Kidney epithelial cell (primary cell): ENCODE measurements at places on chromosomes 2 and 18. TPM values are rescaled to one million over a fixed set of nuclear protein-coding genes. Genes with fewer than 3 reads are reported as not detected.

Gene POTEC
- not detected in 2 replicates for total RNA-seq

Gene GTF2A1L
- total RNA-seq, result 0.67 TPM in 1 of 2 replicates, not detected in the other

Gene SCYGR7
- total RNA-seq, result not detected in 2 replicates

Gene IL36RN
- 0.04 and 0.34 TPM in 2 replicates for total RNA-seq

Gene TLX2
- 0.27 TPM in 1 of 2 replicates, not detected in the other for total RNA-seq

Gene ICOS
- total RNA-seq, result not detected in 2 replicates

Gene PLGLB2
- 0.17 and 1.2 TPM in 2 replicates for total RNA-seq

Gene KIAA2012
- total RNA-seq, result not detected in 2 replicates

Gene KLHL30
- total RNA-seq, result 1.2 and 2.4 TPM in 2 replicates

Gene REEP1
- 0.48 and 1.3 TPM in 2 replicates for total RNA-seq

Gene STAT4
- 0.46 and 1.1 TPM in 2 replicates for total RNA-seq

Gene VSNL1
- 0.13 TPM in 1 of 2 replicates, not detected in the other for total RNA-seq

Gene RIT2
- not detected in 2 replicates for total RNA-seq

- DNase-seq, result no peak
Measured at GRCh38 chr2:215404348-215405012, 31.4 kb downstream of the FN1 start.

GRCh38 chr18:29146068-29146467 lies 969.1 kb upstream of the CDH2 start:
- DNase-seq, result no peak

- DNase-seq, result no peak
Measured at GRCh38 chr2:135890835-135891234, 14.6 kb upstream of the MCM6 start.

DNA sequence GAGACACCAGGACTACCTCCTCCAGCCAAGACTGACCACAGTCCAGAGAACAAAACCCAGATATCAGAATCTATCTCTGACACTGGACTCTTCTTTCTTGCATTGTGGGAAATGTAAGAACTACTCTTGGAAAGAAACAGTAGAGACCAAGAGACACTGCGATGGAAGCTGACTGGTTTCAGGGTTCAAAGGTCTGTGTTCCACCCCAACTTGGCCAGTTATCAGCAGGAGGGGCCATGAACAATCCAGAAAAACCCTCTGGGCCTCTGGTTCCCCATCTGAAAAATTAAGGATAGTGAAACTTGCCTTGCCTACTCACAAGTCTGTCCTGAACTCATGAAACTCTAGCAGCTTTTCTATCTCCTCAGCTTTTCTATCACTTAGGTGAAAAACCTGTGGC lies 166.5 kb downstream of the SUCLG1 start:
- DNase-seq, result no peak

DNA sequence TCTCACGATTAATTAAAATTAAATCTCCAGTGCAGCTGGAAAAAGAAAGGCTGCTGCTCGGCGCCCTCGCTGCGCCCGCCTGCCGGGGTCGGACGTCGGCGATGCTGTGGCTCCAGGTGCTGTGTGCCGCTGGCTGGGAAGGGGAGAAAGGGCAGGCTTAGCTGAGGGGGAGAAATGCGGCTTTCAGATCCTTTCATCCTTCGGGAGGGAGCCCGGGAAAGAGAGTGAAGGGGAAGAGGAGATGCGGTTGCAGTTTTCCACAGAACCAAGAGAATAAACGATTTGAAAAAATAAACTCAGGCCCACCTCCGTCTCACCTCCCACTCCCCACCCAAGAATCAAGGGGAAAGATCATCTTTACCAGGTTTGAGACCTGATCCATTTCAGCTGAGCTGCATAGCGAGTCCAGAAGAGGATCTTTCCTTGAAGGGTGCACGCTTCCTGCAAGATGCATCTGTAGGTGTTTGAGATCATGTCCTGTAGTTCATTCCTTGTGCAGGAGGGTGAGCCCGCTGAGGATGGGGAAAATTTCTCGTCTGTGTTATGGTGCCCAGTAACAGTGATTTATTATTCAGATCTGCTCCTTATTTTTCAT lies 495 bp downstream of the TMEM169 start:
- DNase-seq, result no peak

DNA sequence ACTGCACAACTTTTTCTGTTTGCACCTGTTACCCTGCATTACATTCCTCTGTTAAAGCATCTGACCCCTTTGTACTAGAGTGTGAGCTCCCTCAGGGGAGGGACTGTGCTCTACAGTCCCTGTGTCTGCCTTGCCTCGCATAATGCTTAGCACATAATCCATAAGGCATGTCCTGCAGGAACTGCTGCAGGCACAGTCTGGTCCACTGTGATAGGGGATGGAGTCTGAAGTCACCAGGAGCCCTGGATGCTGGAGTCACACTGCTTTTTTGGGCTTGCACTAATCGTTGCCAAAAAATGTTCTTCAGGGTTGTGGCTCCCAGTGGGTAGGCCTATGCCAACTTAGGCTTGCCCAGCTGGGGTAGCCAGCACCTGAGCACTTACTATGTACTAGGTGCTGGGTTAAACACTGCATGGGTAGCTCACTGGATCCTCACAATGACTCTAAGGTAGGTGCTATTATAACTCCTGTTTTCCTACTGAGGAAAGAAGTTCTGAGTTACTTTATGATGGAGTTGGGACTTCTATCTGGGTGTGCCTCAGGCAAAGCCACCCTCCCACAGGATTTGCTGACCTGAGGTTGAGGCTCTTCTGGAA lies 33.3 kb downstream of the COPS7B start:
- no peak for DNase-seq

DNA sequence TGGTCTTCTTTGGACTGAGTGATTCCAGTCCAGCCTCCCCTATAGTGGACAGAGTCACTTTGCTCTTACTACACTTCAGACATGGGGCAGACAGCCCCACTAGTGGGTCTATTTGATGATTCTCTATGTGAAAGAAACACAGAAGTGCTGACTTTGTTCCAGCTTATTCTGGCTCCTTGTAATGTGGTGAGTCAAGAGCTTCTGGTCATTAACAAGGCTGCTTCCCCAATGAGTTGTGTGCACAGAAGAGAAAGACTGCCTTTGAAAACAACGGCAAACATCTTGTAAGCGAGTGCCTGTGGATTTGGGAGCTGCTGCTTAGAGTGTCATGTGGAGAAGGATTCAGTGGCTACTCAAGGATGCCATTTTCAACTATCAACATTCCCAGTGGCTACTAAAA lies 39.1 kb downstream of the RMC1 start:
- DNase-seq, result no peak

GRCh38 chr2:38866773-38867443 lies 8.8 kb downstream of the DHX57 start:
- DNase-seq, result no peak

DNA sequence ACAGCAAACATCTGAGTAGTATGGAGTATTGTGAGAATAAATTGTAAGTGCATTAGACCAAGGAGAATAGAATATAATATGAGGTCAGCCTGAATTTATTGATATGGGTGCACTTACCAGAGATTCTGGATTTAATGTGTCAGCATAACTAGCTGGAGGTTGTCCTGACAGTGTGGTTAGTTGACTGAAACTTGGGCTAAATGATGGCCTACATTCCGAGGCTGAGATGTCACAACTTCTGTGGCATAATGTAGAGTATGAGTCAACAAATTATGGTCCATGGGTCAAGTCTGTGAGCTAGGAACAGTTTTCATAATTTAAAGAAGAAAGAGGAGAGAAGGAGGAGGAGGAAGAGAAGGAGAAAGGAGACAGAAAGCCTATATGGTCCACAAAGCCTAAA lies 127.6 kb downstream of the QPCT start:
- no peak for DNase-seq

- no peak for DNase-seq
Measured at GRCh38 chr2:9668687-9669345, 38.0 kb upstream of the YWHAQ start.

GRCh38 chr2:133458280-133458679 lies 110.0 kb downstream of the NCKAP5 start:
- DNase-seq, result no peak

DNA sequence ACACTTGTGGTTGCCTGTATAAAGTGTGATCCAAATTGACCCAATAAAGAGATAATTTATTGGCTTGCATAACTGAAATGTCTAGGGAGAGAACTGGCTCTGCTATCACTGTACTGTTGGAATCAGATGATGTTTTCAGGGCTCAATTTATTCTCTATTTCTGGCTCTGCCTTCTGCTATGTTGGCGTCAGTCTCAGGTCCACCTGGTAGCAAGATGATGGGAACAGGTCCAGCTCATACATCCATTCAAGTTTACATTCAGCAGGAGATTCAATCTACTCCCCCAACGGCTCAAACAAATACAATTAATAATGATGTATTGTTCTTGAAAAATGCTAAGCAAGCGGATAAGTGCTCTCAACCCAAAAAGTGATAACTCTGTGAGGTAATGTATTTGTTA lies 297.7 kb upstream of the SYT4 start:
- DNase-seq, result no peak

GRCh38 chr18:55362303-55362702 lies 225.7 kb downstream of the TCF4 start:
- no peak for DNase-seq

GRCh38 chr2:113136828-113137775 lies 9.7 kb downstream of the IL1RN start:
- no peak for DNase-seq

- no peak for DNase-seq
Measured at GRCh38 chr2:233480490-233481202, 85.9 kb downstream of the USP40 start.

- DNase-seq, result no peak
Measured at GRCh38 chr18:29853126-29853525, 1189.4 kb downstream of the DSC3 start.

- DNase-seq, result no peak
Measured at GRCh38 chr18:77065221-77065981, 67.2 kb downstream of the MBP start.

GRCh38 chr2:212958757-212959295 lies 192.6 kb downstream of the IKZF2 start:
- DNase-seq, result no peak

DNA sequence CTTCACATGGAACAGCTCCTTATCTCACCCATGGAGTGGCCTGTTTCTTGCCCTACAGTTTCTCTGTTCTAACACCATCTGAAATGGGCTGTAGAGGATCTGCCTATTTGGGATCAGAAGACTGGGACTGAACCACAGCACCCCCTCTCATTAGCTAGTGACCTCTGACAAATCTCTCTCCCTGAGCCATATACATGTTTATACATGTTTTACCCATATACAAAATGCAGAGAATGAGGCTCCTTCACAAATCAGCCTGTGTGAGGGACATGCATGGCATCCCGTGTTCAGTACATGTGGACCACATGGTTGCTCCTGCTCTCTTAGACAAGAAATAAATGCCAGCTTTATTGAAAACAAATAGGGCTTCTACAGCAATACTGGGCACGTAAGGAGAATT lies 282.7 kb downstream of the ALK start:
- no peak for DNase-seq

DNA sequence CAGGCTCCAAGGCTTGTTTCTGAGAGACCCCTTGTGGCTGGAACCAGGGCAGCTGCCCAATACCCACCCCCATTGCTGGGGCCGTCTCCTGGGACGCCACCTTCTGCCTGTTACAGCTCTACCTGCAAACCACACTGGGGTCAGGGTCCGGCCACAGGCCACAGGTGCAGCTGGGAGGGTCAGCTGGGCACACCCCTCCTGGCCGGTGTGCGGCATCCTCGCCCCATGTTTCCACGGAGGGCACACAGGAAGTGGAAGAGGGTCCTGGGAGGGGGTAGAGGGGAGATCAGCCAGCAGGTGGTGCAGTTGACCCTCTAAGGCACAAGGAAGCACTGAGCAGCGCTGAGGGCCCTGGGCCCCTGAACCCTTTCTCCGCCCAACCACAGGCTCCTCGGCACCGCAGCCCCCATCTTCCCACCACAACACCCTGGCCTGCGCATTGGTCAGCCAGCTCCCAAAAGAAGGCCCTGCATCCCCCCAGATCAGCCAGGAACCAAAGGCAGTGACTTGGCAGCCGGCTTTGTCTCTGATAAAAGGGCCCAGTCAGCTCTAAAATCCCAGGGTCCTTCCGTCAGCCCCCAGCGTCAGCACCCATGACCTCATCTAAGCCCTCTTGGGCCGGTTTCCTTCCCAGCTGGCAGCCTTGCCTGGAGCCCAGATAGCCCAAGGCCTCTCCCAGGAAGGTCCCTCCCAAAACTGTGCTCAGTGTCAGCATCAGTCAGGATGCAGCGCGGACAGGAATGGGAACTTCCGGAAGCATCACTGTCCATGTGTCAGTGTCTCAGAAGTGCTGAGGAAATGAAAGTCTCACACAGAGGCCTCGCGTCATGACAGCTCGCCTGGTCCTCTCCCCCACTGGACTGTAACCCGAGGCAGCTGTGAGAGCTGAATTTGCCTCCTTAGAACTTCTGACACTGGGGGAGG lies 1.7 kb downstream of the ERFE start:
- no peak for DNase-seq

GRCh38 chr2:65064728-65065552 lies 8.7 kb downstream of the CEP68 start:
- no peak for DNase-seq

DNA sequence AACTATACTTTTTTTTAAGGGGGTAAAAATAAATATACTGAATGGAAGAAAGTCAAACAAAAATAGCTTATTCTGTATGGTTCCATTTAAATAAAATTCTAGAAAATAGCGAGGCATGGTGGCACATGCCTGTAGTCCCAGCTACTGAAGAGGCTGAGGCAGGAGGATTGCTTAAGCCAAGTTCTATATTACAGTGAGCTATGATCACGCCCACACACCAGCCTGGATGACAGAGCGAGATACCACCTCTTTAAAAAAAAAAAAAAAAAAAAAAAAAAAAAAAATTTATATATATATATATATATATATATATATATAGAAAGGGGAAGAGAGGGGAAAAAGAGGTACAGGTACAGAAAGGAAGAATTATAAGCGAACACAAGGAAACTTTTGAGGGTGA lies 77.7 kb downstream of the MEMO1 start:
- no peak for DNase-seq

- DNase-seq, result no peak
Measured at GRCh38 chr18:73945130-73945792, 202.4 kb downstream of the FBXO15 start.

GRCh38 chr2:20623241-20623640 lies 27.7 kb downstream of the HS1BP3 start:
- no peak for DNase-seq

DNA sequence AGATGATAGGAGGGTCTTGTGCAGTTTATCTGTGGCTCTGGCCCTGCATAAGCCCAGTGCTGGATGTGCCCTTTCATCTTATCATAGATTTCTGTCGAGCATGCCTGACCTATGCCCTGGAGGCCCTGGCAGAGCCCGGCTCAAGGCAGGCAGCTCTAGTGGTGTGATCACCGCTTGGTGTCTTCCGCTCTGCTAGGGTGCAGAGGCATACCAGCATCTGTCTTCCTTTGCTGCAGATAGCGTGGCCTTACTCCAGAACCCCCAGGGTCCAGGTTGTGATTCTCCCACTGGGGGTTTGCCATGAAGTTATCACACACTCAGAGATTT lies 13.7 kb upstream of the TRAF3IP1 start:
- DNase-seq, result no peak

DNA sequence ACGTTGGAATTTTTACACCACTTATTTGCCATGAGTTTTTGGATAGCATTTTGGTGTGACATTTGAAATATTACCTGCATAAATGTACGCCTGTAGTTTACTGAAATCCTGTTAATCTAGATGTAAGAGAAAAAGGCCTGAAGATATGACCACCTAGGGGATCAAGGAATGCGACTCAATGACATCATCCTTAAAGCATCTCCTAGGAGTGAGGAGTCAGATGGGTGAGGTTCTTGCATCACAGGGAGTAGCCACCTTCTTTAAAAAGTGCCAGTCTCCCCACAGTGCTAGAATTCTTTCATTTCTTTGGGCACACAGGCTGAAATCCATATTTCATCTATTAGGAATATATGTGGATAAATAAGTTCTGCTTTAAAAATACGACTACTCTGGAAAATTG lies 34.5 kb downstream of the ADCYAP1 start:
- DNase-seq, result no peak
